ENCODE measurements at places on chromosomes 16 and 17.

DNA sequence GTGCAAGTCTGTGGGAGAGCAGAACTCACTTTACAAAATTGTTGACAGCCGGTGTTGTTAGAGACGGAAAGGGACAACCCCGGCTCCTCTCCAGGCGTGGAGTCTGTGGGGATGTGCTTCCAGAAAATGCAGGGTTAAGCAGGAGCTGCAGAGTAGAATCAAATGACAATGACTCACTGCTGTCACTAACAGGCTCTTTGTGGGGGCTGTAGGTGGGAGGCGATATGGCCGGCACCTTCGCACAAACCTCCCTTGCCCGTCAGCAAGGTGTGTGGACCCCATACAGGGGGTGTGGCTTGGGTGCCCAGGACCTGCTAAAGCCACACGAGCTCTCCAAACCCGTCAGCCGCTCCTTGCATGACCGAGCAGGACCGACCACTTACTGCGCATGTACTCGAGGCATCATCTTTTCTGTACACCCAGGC lies 5.8 kb downstream of the PDK2 start:
- DNase-seq: no peak

DNA sequence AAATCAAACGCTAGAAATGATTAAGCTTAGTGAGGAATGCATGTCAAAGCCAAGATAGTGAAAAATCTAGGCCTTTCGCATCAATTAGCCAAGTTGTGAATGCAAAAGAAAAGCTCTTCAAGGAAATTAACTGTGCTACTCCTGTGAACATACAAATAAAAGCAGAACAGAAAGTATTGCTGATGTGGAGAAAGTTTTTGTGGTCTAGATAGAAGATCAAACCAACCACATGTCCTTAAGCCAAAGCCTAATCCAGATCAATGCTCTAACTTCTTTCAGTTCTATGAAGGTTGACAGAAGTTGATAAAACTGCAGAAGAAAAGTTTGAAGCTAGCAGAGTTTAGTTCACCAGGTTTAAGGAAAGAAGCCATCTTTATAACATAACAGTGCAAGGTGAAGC lies 1044.6 kb downstream of the CDH11 start:
- no peak for DNase-seq

DNA sequence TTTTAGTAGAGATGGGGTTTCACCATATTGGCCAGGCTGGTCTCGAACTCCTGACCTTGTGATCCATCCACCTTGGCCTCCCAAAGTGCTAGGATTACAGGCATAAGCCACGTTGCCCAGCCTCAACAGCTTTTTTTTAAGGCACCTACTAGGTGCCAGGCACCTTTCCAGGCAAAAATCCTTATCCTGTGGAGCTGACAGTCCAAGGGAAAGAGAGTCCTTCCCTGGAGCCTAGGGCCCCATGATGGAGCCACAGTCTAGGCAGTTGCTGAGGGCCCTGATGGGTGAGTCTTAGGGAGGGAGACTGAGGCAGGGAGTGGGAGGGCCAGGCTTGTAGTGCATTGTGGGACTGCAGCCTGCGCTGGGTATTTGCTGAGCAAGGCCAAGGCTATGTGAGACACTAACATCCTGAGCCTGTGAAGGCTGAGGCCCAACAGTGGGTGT lies 79.6 kb upstream of the TOB1 start:
- no peak for DNase-seq

DNA sequence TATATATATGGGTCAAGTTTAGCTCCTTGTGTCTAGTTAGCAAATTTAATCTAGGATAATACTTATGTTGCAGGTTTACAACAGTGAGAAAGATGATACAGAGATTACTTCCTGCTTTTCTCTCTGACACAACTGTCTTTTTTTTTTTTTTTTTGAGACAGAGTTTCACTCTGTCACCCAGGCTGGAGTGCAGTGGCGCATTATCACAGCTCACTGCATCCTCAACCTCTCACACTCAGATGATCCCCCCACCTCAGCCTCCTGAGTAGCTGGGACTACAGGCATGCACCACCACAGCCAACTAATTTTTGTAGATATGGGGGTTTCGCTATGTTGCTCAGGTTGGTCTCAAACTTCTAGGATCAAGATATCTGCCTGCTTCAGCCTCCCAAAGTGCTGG lies 706.9 kb upstream of the SOX9 start:
- no peak for DNase-seq

DNA sequence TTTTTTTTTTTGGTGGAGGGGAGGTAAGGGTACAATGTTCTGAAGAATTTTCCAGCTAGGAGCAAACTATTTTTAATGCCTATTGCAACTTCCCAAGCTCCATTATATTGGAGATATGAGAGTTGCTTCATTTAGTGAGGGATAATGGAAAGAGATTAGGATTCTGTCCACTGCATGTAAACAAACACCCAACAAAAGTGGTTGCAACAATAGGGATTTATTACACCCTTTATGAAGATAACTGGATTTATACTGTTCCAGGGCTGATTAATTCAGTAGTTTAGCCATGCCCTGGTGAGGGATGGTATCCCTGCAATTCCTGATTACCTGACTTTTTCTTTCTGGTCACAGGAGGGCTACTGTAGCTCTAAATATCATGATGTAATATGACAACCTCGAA lies 40.5 kb downstream of the MAP2K6 start:
- no peak for DNase-seq

DNA sequence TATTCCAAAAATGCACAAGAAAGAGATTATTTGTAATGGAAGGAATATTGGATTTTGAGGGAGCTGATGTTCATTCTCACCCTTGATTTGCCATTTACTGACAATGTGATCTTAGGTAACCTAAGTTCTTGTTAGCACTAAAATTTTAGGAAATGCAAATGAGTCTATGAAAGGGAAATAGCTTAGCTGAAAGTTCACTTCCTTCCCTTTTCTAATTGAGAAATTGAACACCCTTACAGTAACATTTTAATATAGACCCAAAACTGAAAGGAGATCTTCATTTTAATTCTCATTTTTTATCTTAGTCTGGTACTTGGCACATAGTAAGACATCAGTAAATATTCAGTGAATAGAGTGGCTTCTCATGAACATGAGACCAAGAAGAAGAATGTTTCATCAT lies 10.9 kb upstream of the WSB1 start:
- no peak for DNase-seq

DNA sequence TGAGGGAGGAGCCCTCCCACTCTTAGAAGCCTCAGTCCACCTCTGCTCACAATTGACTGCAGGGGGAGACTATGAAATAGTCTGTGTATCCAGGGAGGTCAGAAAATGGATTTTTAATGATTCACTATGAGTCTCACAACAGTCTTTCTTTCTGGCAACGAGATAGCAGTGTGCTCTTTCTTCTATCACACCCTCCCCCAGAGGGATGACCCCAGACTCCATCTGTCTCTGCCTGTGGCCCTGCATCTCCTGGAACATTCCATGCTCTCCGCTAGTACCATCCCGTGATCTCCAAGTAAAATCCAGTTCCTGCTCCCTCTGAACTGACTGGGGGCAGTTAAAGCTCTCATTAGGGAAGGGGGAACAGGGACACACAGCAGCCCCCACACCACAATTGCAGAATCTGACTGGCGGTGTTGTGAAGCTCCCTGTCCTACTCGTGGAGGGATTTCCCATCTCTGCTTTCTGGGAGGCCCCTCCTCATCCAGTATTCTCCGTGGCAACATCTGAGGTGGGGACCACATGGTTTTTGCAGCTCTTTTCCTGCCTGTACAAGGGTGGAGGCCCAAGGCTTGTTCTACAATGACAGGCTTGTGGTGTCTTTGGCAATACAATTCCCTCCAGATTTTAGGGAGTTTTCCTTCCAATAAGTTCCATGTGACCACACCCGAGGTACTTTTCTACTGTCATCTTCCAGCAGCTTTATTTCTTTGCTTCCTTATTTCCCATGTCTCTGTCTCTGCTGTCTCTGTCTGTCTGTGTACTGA lies 19.4 kb downstream of the NATD1 start:
- DNase-seq: no peak

DNA sequence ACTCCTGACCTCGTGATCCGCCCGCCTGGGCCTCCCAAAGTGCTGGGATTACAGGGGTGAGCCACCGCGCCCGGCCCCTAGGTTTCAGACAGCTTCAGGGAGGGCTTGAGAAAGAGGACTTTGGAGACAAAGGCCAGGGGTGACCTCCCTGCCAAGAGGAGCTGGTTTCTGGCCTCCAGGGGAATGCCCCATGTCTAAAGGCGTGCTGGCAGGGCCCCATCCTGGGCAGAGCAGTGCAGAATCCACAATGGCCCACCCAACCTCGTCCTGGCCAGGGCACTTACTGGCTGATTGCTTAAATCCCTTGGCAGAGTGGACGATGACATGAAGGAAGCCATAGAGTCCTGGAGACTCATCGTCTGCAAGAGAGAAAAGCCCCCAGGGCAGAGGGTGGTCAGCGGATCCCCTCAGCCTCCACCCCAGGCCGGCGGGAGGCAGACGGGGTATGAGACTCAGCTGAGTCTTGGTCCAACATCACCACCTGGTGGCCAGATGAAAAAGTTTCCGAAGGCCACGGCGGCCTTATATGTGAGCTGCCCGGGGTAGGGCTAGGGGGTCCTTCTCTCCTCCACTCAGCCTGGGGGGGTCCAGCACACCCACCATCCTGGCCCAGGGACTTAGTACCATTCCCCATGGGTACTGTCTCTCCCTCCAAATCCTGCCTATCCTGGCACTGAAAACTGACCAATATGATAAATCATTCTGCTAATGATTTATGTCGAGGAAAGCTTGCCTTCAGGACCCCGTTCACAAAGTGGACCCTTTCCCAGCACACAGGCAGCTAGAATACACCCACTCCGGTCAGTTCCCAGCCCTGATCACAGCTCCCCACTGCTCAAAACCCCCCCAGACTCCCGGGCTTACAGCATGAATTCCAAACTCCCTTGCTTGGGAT lies 59.1 kb downstream of the TIMM22 start:
- peak; percentile 59 for DNase-seq

DNA sequence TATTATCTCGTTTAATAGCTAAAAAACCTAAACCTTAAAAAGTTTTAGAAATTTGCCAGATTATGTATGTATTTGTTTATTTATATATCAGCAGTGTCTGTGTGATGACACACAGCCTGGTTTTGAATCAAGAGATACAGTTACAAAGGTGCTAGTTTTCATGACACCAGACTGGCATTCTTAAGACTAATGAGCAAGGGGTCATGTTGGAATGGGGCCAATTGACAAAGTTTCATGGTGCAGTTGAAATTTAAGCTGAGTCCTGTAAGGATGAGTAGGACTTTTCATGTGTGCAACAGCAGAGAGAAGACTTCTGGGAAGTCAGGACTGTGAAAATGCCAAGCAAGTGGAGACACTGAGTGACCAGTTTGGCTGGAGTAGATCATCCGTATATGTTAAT lies 3.2 kb upstream of the KRT10 start:
- no peak for DNase-seq

GRCh38 chr16:23549938-23550337 lies 7.2 kb downstream of the EARS2 start:
- no peak for DNase-seq

- DNase-seq: no peak
Observed at GRCh38 chr17:7512105-7512504, 27.9 kb downstream of the POLR2A start.

DNA sequence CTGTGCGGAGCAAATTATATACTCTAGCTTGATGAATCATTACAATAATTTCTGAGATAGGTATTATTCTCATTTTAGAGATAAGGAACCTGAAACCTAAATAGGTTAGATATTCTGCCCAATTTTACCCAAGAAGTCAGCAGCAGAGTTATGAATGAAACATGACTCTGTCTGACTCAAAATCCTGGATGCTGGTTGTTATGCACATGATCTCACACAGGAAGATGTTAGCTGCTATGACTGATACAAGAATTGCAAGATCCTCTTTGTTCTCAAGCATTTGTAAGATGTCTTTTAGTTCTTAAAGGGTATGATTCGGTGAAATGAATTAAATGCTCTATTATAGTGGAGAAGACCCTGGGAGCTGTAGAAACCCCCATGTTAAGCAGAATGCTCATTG lies 447.8 kb downstream of the KIF2B start:
- DNase-seq: no peak

GRCh38 chr17:79609673-79610645 lies 892 bp downstream of the RBFOX3 start:
- no peak for DNase-seq

GRCh38 chr17:13925579-13925978 lies 143.7 kb upstream of the COX10 start:
- DNase-seq: no peak

GRCh38 chr16:89921702-89922476 lies 1.3 kb upstream of the TUBB3 start:
- DNase-seq: peak; percentile 84

- no peak for DNase-seq
Observed at GRCh38 chr17:17868641-17869522, 32.1 kb upstream of the SREBF1 start.

- no peak for DNase-seq
Observed at GRCh38 chr16:86442703-86443102, 67.6 kb upstream of the FOXF1 start.

GRCh38 chr17:17928398-17929287 lies 43.6 kb downstream of the TOM1L2 start:
- no peak for DNase-seq

GRCh38 chr16:67204076-67204475 lies 5.1 kb downstream of the ELMO3 start:
- no peak for DNase-seq

DNA sequence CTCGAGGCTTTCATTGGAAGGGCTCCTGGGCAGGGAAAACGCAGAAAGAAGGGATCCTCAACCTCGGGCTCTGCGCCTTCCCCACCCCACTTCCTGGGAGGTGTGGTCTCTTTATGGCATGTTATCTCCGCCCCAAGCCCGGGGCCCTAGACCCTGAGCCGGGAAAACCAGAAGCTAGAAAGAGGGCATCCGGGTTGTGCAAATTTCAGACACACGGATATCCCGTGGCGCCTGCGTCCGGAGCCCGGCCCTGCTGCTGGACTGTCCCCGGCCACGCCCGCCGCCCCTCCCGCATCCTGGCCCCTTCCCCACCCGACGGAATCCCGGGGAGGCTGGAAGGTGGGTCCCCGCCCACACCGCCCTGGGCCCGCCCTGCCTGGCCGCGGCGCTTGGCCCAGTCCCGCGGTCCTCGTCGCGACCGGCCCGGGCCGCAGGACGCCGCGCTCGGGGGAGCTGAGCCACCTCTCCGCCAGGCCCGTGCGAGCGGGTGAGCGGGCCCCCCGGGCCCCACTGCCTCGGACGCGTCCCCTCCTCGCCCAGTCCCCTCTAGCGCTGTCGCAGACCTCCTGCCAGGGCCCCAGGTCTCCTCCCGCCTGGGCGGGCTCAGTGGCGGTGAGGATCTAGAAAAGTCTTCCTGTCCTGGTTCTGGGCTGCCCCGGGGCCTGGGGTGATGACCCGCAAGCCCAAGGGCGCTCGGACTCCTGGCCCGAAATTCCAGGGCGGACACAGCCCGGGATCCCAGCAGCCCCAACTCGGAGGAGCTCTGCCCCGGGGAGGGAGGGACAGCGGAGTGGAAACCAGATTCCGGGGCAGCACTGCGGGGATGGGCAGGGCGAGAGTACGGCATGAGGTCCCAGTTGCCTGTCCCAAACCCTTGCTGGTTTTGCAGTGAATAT lies at the start of gene SLC16A5:
Gene SLC16A5, plus strand, starts transcription at position 397 of the 896 bp plus-strand sequence. CDS start 5,683 bp downstream, outside the sequence.
- DNase-seq: peak; percentile 91

DNA sequence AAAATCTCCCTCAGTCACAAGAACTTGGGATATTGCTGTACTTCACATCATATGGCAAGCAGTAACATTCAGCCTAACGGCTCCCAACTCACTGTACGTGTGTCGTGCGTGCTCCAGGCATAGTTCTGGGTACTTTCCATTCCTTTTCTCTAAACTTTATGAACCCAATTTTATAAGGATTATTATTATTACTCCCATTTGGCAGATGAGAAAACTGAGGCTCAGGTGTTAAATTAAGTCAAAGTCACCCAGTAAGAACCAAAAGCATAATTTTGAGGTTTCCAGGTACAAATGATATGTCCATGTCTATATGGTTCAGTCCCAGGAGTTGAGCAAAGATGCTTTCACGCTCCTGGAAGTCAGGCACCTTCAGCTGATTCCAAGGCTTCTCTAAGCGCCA lies 4.8 kb upstream of the C1QBP start:
- DNase-seq: no peak

Measured in suppressor macrophage (primary cell).